ENCODE measurements at places on chromosomes 5 and 9.

DNA sequence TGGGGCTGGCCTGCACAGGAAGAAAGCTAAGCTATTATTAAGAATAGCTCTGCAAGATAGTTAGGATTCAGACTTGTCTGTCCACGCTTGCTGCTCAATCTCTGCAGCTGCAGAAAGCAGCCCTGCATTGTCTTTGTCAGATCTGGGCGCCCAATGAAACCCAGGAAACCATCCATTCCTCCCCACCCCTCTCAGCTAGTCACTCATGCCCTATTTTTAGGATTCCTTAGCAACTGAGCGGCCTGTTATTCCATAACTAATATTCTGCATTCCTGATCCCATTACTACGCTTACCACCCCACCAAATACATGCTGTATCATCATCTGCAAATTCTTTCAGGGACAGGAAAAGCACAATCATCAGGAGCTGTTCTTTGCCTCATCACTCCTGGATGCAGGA, 52.9 kb upstream of the APC start:
- no peak for DNase-seq

- peak; percentile 79 for DNase-seq
These were observed 269.1 kb downstream of the FANCC start for GRCh38 chr9:95048225-95049087.

DNA sequence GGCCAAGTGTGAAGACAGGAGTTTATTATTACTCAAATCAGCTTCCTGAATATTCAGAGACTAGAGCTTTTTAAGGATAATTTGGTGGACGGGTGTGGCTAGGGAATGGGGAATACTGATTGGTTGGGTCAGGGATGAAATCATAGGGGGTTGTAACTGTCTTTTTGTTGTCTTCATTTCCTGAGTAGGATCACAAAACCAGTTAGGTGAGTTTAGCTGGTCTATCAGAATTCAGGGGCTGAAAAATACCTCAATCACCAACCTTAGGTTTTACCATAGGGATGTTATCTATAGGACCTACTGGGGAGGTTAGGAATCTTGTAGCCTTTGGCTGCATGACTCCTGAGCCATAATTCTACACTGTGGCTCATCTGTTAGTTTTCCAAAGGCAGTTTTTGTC, 235.8 kb downstream of the YTHDC2 start:
- no peak for DNase-seq

DNA sequence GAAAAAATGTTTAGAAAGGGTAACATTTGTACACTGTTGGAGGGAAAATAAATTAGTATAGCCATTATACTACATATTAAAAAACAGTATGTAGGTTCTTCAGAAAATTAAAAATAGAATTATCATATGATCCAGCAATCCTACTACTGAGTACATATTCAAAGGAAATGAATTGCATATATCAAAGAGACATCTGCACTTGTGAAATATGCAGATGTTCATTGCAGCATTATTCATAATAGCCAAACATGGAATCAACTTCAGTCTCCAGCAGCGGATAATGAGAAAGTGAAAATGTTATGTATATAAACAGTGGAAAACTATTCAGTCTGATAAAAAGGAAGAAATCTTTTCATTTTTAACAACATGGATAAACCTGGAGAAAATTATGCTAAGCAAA, 695.5 kb downstream of the SLCO4C1 start:
- no peak for DNase-seq

GRCh38 chr5:109588281-109589035, 101.3 kb upstream of the MAN2A1 start:
- no peak for DNase-seq

DNA sequence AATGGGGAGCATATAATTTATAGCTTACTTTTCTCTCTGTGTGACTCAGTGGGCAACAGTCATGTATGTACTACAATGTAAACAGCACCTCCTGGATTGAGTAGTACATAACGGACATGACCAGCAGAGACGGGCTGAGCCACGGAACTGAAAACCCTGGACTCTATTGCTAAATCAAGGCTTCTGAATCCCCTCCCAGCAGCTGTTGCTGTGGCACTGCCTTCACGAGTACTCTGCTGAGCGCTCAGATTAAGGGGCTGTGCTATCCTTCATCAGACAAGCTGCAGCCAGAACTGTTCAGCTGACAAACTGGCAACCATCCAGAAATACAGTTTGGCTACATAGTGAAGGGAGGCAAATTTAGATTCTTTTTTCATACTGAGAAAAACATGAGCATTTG, 131.3 kb upstream of the CCDC180 start:
- peak; percentile 17 for DNase-seq

GRCh38 chr9:125161284-125161918, 18.1 kb upstream of the SCAI start:
- DNase-seq, result no peak

DNA sequence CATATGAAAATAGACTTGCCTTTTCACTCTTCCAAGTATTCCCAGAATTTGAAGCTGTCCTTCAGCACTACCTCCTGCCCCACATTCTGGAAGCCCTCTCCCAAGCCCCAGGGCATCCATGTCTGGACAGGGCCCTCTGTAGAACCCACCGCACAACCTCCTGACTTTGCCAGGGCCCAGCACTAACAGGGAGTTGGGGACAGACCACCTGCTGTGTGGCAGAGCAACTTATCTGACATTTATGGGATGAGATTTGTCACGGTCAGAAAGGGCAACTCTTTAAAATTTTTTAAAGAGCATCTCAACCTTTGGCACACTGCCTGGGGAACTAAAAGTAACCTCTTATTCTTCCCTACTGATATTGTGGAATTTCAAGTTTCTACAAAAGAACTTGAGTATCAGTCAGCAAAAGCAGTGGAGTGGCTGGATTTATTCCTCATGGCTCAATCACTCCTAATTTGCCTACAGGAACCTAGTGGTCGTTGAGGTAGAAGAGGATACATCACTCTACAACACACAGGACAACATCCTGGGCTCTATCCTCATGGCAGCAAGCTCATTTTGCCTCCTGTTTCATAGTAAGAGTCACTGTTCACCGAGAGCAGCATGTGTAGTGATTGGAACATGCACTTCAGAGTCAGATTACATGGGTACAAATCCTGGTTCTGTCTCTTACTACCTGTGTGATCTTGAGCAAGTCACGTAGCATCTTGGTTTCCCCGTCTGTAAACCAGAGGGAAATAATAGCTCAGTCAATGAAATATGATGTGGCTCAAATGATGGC, 285.3 kb downstream of the ENC1 start:
- no peak for DNase-seq

DNA sequence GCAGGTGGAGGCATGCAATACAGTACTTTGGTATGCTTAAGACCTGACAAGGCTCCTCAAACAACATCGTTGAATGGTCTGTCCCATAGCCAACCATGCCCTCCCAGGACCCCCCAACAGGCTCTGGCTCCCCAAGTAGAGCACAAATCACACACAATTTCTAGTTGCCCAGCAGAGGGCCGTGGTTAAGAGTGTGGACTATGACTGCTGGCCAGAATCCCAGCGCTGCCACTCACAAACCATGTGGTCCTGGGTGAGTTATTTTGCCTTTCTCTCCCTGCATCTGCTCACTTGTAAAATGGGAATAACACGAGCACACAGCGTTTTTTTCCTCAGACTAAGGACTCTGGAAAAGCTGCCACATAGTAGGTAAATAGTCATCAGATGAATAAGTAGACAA, 6.5 kb downstream of the CKMT2 start:
- no peak for DNase-seq

DNA sequence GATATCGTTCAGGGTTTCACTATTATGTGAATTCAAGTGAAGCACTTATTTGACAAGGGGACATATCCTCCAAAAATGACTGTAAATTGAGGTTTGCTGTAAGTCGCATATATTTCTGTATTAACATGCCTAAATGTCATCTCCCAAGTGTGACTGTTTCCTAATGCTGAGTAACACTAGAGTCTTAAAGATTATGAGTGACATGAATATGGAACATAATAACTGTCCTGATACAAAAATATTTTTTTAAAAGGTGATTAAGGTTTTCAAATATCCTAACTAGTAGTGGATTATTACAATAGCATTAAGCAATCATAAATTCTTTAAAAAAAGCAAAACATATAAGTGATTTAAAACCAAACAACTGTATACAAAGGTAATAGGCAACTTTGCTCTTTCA, 3.6 kb downstream of the NFIB start:
- DNase-seq, result no peak

DNA sequence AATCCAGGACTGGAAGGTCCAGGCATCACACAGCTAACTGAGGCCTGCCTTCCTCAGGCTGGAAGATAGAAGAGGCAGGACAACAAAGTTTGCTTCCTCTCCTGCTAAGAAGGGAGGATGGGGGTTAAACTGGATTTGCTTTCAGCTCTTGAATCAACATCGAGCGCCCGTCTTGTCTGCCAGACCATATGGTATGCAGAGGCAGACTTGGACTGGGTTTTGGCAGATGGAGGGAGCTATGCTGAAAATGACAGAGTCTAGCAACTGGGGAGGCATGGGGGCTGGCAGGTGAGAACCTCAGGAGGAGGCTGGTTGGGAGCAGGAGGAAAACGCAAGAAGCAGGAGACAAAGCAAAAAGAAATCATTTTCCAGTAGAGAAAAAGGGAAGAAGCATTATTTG, 289.5 kb upstream of the IL12B start:
- DNase-seq, result no peak

DNA sequence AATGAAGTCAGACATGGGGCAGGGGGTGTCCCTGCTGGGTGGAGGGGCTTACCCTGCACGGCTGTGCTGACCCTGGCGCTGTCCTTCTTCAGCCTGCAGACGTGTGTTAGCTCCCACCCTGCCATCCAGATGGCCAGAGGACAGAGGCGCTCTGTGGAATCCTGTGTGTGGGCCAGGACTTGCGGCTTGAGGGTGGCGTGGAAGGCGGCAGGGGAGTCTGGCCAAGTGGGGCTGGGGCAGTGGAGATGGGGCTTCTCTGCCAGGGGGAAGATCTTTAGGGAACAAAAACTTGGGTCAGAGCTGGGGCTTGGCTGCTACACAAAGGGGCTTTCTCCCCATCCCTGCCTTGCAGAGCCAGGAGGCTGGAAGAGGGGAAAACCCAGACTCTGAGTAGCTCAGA, 46.5 kb upstream of the SYNPO start:
- no peak for DNase-seq

- no peak for DNase-seq
These were observed 42.7 kb downstream of the NDUFS4 start for GRCh38 chr5:53603009-53603687.

GRCh38 chr9:104750185-104750767, 2.8 kb downstream of the NIPSNAP3A start:
- peak; percentile 34 for DNase-seq

GRCh38 chr9:93217706-93218105, 33.8 kb downstream of the WNK2 start:
- no peak for DNase-seq

DNA sequence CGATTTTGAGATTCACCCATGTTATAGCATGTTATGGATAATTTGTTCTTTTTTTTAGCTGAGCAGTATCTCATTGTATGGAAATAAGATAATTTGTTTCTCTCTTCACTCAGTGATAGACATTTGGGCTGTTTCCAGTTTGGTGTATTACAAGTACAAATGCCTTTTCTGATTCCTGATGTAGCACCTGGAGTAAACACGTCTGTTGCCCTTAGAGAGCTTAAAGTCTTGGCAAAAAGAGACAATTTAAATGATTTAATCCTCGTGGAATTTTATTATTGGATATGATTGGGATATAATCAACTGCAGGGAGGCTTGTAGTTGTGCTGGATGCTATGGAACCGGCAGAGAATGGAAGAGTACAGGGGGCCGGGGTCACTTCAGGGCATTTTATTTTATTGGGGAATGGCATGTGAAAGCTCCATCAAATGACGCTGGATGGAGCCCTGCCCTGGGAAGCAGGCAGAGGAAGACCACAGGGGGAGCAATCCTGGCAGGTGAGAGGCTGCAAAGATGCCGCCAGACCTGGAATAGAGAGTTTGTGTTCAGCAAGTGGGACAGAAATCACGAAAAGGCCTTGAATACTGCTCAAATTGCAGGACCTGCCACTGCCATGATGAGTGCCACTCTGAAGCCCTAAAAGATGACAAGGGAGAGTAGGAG, 31.0 kb upstream of the TGFBI start:
- no peak for DNase-seq

DNA sequence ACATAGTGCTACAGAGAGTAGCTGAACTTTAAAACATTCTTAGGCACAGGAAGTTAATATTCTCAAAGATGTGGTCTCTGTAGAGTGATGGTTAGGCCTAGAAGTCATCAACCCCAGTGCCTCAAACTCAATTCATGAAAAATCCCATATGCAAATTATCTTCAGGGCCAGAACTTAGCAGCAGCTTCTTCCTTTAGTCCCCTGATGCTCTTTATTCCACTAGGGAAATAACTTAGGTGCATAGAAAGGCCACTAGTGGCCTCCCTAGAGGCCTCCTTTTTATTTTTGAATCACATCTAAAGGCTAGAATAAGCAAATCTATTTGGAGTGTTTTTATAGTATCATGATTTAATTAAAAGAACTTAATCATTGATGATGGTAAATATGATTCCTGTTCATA, 88.3 kb downstream of the GIN1 start:
- DNase-seq, result peak; percentile 34

- no peak for DNase-seq
These were observed 62.5 kb downstream of the FXN start for GRCh38 chr9:69097923-69098593.
